ENCODE measurements at places on chromosomes 4 and X. TPM values are rescaled to one million over a fixed set of nuclear protein-coding genes. Genes with fewer than 3 reads are reported as not detected.

GRCh38 chr4:184506527-184507121 lies 32.3 kb upstream of the IRF2 start:
- no peak overlapping the region for H3K4me3 ChIP-seq
- peak; percentile 70 for DNase-seq
- H3K27me3 ChIP-seq, result no peaks in the 10 kb centered on the region

GRCh38 chr4:123749383-123749782 lies 352.8 kb downstream of the SPRY1 start:
- no peak overlapping the region for H3K27ac ChIP-seq
- H3K36me3 ChIP-seq, result no peaks in the 10 kb centered on the region
- peaks cover 7% of the 10 kb centered on the region for H3K4me1 ChIP-seq
- no peak for DNase-seq

- H3K27me3 ChIP-seq, result no peaks in the 10 kb centered on the region
- H3K4me3 ChIP-seq, result no peak overlapping the region
- H3K27ac ChIP-seq, result no peak overlapping the region
- H3K36me3 ChIP-seq, result no peaks in the 10 kb centered on the region
- no peaks in the 10 kb centered on the region for H3K4me1 ChIP-seq
Measured at GRCh38 chrX:11588097-11588496, 77.6 kb downstream of the ARHGAP6 start.

GRCh38 chrX:1475881-1476280 lies 23.2 kb upstream of the ASMTL start:
- no peak overlapping the region for H3K27ac ChIP-seq
- no peaks in the 10 kb centered on the region for H3K36me3 ChIP-seq
- H3K4me1 ChIP-seq, result no peaks in the 10 kb centered on the region
- no peak overlapping the region for H3K4me3 ChIP-seq
- peak; percentile 50 for DNase-seq

GRCh38 chr4:93829820-93830687 lies 1.5 kb downstream of the ATOH1 start:
- H3K27ac ChIP-seq, result no peak overlapping the region
- H3K4me3 ChIP-seq, result peak overlapping the region; percentile 44
- peaks cover 41% of the 10 kb centered on the region for H3K4me1 ChIP-seq
- peaks cover 73% of the 10 kb centered on the region for H3K27me3 ChIP-seq
- no peaks in the 10 kb centered on the region for H3K36me3 ChIP-seq

DNA sequence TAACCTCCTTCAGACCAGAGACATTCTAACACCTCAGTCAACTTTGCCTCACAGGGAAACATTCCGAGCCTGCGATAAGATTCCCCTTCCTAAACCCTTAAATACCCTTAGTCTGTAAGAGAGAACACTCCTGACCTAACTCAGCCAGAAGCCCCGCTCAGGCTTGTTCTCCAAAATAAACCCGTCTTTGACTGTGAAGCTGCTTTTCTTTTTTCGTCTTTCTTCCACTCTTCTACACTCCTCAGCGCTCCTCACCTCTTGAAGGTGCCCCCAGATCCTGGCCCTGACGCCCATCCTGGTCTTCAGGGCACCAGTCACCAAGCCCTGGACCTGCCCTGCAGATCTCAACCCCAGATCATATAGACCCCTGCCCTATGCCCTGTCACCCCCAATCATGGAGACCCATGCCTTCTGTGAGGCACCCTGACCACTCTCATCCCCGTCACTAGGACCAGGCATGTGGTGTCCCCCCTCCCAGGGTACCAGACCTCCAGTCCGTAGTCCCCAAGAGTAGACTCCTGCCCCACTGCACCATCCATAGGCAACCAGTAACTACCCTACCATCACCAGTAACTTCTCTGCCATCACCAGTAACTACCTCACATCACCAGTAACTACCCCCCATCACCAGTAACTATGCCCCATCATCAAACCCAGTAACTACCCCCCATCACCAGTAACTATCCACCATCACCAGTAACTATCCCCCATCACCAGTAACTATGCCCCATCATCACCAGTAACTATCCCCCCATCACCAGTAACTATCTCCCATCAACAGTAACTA lies 3.5 kb downstream of the ASMTL start:
- DNase-seq, result peak; percentile 68
- no peaks in the 10 kb centered on the region for H3K27me3 ChIP-seq
- no peak overlapping the region for H3K4me3 ChIP-seq
- H3K36me3 ChIP-seq, result no peaks in the 10 kb centered on the region
- H3K4me1 ChIP-seq, result peaks cover 14% of the 10 kb centered on the region
- H3K27ac ChIP-seq, result no peak overlapping the region

DNA sequence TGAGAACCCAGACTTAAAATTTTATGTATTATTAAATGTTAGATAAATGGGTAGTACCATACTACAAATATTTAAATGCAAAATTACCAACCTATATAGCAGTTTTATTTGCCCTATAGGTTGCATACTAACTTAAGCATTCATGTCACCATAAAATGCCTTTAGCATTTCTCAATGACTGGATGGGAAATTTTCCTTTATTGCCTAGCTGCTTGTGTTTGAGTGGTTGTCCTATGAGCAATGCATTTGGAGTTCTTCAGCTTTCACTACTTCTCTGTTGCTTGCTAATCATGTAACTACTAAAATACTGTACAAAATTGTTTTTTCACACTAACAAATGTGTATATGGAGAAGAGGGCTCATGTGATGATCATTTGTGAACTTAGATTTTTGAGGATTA lies 44.2 kb upstream of the CEP135 start:
- no peak overlapping the region for H3K4me3 ChIP-seq
- no peak for DNase-seq
- H3K36me3 ChIP-seq, result peaks cover 26% of the 10 kb centered on the region

GRCh38 chr4:137881641-137882040 lies 349.3 kb upstream of the PCDH18 start:
- no peak for DNase-seq
- no peaks in the 10 kb centered on the region for H3K27me3 ChIP-seq
- H3K4me1 ChIP-seq, result no peaks in the 10 kb centered on the region
- H3K4me3 ChIP-seq, result no peak overlapping the region
- H3K27ac ChIP-seq, result no peak overlapping the region
- H3K36me3 ChIP-seq, result no peaks in the 10 kb centered on the region

- no peak overlapping the region for H3K4me3 ChIP-seq
- H3K36me3 ChIP-seq, result no peaks in the 10 kb centered on the region
- peak; percentile 31 for DNase-seq
Measured at GRCh38 chrX:72021975-72022374, 109.7 kb downstream of the RTL5 start.

DNA sequence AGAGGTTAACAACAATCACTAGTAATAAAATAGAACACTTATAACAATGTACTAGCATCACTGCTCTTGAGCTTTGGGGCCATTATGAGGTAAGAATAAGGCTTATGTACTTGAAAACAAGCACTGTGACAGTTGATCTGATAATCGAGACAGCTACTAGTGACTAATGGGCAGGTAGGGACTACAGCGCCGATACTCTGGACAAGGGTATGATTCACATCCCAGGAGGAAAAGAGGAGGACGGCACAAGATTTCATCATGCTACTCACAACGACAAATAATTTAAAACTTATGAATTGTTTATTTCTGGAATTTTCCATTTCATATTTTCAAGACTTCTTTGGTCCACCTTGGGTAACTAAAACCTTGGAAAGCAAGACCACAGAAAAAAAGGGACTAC lies 62.3 kb downstream of the FAM184B start:
- H3K4me3 ChIP-seq, result no peak overlapping the region
- H3K36me3 ChIP-seq, result no peaks in the 10 kb centered on the region
- no peaks in the 10 kb centered on the region for H3K4me1 ChIP-seq
- peaks cover 3% of the 10 kb centered on the region for H3K27me3 ChIP-seq
- no peak for DNase-seq
- H3K27ac ChIP-seq, result no peak overlapping the region

DNA sequence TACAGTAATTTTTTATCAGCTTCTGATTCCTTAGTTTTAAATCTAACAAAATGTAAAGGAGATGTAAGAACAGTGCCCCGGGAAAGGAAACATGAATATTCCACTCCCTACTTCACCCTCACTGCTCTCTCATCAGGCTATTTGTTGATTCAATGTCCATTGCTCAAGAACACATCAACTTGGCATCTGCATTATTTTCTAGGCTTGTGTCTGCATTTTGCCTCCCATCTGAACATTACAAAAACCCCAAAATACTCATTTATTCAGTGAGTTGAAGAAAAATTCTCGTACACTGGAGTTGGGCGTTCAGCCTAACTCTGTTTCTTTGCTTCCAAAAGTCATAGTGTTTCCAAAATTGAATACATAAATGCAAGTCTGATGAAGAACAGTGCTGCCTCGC lies 25.6 kb downstream of the ARHGAP6 start:
- DNase-seq, result no peak
- H3K4me3 ChIP-seq, result no peak overlapping the region
- no peaks in the 10 kb centered on the region for H3K27me3 ChIP-seq
- H3K4me1 ChIP-seq, result peaks cover 26% of the 10 kb centered on the region

GRCh38 chrX:54640736-54641135 lies 110.7 kb downstream of the GNL3L start:
- H3K4me3 ChIP-seq, result no peak overlapping the region
- no peaks in the 10 kb centered on the region for H3K27me3 ChIP-seq
- no peaks in the 10 kb centered on the region for H3K4me1 ChIP-seq
- peak overlapping the region; percentile 82 for H3K27ac ChIP-seq

DNA sequence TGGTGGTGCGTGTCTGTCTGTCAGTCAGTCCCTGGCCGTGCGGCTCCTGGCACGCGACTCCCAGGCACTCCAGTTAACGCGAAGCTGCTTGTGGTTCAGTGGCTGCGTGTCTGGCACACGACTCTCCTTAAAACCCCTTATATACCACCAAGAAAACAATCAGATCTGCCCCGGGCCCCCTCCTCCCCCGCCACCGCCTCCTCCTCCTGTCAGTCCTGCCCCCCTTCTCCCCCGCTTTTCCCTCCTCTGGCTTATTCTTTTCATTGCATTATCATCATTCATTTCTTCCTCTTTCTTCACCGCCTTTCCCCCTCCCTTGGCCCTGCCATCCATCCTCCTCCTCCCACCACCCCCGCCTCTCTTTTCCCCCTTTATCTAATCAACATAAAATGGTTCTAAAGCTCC lies at the start of gene NEUROG2:
Gene NEUROG2 (minus strand): TSS at position 115 of the 405 bp plus-strand sequence. CDS start 705 bp downstream, outside the sequence.
- no peak for DNase-seq
- H3K27ac ChIP-seq, result no peak within 1 kb of the TSS
- peaks cover 16% of the 10 kb centered on the region for H3K27me3 ChIP-seq

- no peaks in the 10 kb centered on the region for H3K36me3 ChIP-seq
- no peak for DNase-seq
- no peak overlapping the region for H3K4me3 ChIP-seq
- no peak overlapping the region for H3K27ac ChIP-seq
- peaks cover 14% of the 10 kb centered on the region for H3K4me1 ChIP-seq
Measured at GRCh38 chr4:24370421-24370820, 213.9 kb downstream of the DHX15 start.

- H3K36me3 ChIP-seq, result no peaks in the 10 kb centered on the region
- H3K27ac ChIP-seq, result no peak overlapping the region
- no peak for DNase-seq
- peaks cover 9% of the 10 kb centered on the region for H3K4me1 ChIP-seq
- no peak overlapping the region for H3K4me3 ChIP-seq
- no peaks in the 10 kb centered on the region for H3K27me3 ChIP-seq
Measured at GRCh38 chr4:3642056-3642630, 109.9 kb upstream of the LRPAP1 start.

DNA sequence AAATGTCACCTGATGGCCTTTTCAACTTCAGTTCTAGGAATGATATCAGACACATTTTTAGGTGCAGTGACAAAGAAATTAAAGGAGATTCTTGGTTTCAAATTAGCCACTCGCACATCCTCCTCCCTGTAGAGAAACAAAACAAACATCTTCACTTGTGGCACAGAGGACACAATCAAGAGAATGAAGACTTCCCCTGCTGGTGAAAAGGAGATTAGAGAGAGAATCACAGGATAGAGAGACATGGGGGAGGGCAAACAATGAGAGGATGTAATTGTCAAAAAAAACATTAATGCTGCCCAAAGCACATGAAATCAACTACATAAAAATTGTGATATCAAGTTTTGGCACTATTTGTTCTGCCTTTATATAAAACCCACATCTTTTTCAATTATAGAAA lies 34.5 kb downstream of the ACE2 start:
- H3K4me3 ChIP-seq, result no peak overlapping the region
- no peaks in the 10 kb centered on the region for H3K4me1 ChIP-seq
- DNase-seq, result no peak
- H3K27me3 ChIP-seq, result no peaks in the 10 kb centered on the region

GRCh38 chr4:30839583-30840520 lies 119.7 kb downstream of the PCDH7 start:
- no peak for DNase-seq
- no peaks in the 10 kb centered on the region for H3K36me3 ChIP-seq
- H3K27me3 ChIP-seq, result no peaks in the 10 kb centered on the region
- peaks cover 58% of the 10 kb centered on the region for H3K4me1 ChIP-seq

- no peaks in the 10 kb centered on the region for H3K36me3 ChIP-seq
- H3K27me3 ChIP-seq, result no peaks in the 10 kb centered on the region
- H3K4me1 ChIP-seq, result no peaks in the 10 kb centered on the region
- H3K4me3 ChIP-seq, result no peak overlapping the region
- no peak overlapping the region for H3K27ac ChIP-seq
Measured at GRCh38 chrX:127879585-127879984, 172.6 kb downstream of the ACTRT1 start.

DNA sequence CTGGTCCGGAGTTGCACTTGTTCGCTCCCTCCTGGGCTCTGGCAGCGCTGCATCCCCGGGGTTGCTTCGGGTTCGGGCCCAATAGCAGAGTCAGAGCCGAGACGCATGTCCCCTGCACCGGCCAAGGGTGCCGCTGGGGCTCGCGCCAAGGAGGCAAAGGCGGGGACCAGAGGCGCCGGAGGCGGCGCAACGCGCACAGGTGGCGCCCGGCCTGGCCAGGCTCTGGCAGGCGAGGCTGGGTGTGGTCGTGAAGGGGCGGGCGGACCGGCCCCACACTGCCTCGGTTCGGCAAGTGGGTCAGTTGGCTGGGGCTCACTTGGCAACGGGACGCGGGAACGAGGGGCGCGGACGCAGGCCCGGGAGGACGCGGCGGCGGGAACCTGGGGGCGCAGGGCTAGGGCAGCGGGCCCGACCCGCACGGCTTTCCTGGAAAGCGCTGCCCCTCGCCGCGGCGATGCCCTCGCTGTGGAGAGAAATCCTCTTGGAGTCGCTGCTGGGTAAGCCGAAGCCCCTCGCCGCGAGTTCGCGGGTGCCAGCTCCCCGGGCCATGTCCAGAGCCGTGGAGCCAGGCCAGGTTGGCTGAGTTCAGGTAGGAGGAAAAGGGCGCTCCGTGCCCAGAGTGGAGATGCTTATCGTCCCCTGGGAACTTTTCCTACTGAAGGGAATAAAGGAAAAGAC lies at the start of gene CWH43:
Gene CWH43 (plus strand): TSS at position 300 of the 678 bp plus-strand sequence. CDS start 155 bp downstream, at position 455.
- peaks cover 8% of the 10 kb centered on the region for H3K4me1 ChIP-seq
- peak; percentile 82 for DNase-seq
- no peak within 1 kb of the TSS for H3K27ac ChIP-seq
- no peaks in the 10 kb centered on the region for H3K36me3 ChIP-seq
- no peaks in the 10 kb centered on the region for H3K27me3 ChIP-seq
- no peak within 1 kb of the TSS for H3K4me3 ChIP-seq

- no peaks in the 10 kb centered on the region for H3K27me3 ChIP-seq
- no peak overlapping the region for H3K4me3 ChIP-seq
- no peak overlapping the region for H3K27ac ChIP-seq
- H3K4me1 ChIP-seq, result no peaks in the 10 kb centered on the region
- DNase-seq, result no peak
- H3K36me3 ChIP-seq, result no peaks in the 10 kb centered on the region
Measured at GRCh38 chr4:170988446-170988845, 824.8 kb upstream of the GALNTL6 start.

Gene IL2
- not detected for total RNA-seq

Gene GUCY1A1
- total RNA-seq, result 73.7 TPM

Gene WWC2
- 35.7 TPM for total RNA-seq

Gene TENM3
- 16.2 TPM for total RNA-seq

Gene LPAR4
- total RNA-seq, result 0.83 TPM

Gene MGARP
- 2.0 TPM for total RNA-seq

Gene SSX3
- not detected for total RNA-seq
